ENCODE measurements at places on chromosomes 2 and 18. TPM values are rescaled to one million over a fixed set of nuclear protein-coding genes. Genes with fewer than 3 reads are reported as not detected.

DNA sequence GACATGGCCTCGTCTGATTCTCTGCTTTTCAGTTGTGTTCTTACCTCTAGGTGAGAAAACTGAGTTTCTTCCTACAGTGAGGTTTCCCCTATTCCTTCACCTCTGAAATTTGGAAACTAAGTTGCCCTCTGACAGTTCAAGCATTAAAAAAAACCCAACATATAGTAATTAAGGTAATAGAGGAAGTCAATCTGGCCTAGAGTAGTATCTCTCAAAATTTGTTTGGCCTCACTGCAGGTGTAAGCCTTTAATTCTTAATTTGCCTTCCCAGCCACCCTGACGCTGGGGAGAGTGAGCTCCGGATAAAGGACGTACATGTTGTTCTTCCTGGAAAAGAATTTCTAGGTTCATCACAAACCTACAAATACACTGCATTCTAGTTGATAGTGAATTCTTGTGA, 1.4 kb downstream of the CAD start:
- peaks cover 24% of the 10 kb centered on the region for H3K36me3 ChIP-seq
- H3K4me1 ChIP-seq = peaks cover 18% of the 10 kb centered on the region
- DNase-seq = no peak
- no peak overlapping the region for H3K27ac ChIP-seq
- H3K27me3 ChIP-seq = no peaks in the 10 kb centered on the region

- no peaks in the 10 kb centered on the region for H3K27me3 ChIP-seq
- no peaks in the 10 kb centered on the region for H3K4me1 ChIP-seq
- no peak overlapping the region for H3K4me3 ChIP-seq
- H3K27ac ChIP-seq = no peak overlapping the region
- no peak for DNase-seq
Measured at GRCh38 chr2:227311861-227312506, 13.1 kb upstream of the MFF start.

DNA sequence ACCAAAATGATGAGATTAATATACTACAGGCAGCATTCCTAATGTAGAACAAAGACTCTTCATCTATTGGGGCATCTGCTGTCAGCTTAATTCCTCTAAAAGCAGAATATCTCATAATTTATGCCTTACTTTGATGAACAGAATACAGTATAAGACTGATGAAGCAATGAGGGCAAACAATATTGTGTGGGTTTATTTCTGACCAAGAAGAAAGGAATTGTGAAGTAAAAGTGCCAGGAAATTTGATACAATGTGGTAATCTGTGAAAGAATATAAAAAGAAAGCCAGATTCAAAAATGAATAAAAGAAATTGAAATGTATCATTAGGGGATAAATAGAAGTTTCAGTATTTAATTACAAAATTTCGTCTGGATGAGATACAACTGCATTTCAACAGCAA, 78.8 kb upstream of the TTC21B start:
- no peak for DNase-seq
- H3K36me3 ChIP-seq = no peaks in the 10 kb centered on the region
- no peaks in the 10 kb centered on the region for H3K27me3 ChIP-seq
- no peaks in the 10 kb centered on the region for H3K4me1 ChIP-seq
- H3K27ac ChIP-seq = no peak overlapping the region

DNA sequence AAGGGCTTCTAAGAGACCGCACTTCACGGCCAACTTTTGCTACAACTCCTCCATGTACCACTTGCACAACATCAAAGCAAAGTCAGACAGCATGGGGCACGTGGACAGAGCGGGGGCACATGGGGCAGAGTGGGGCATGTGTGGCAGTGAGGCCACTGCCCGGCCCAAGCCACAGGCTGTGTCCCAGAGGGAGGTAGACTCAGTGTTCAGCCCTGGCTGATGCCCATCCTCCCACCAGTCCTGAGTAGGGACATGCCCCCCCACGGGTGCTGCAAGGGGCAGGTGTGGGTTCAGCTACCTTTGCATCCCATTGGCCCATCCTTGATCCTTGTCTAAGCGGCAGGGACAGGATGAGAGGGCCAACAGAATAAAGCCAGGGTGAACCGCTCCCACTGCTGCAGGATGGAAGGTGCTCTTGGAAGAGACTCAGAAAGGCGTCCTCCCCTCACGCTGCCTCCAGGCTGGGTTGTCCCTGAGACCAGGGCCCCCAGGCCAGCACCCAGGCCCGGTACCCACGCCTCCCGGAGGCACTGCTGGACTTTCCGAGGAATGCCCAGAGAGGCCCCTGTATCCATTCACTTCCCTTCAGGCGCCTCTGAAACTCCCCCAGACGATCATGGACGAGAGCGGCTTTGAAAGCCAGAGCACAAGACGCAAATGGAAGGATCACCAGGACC, 218.2 kb downstream of the NDUFA10 start:
- no peak overlapping the region for H3K4me3 ChIP-seq
- no peak for DNase-seq
- H3K36me3 ChIP-seq = no peaks in the 10 kb centered on the region
- peaks cover 29% of the 10 kb centered on the region for H3K27me3 ChIP-seq
- peaks cover 5% of the 10 kb centered on the region for H3K4me1 ChIP-seq
- H3K27ac ChIP-seq = no peak overlapping the region

GRCh38 chr2:64104933-64105332, 39.3 kb downstream of the PELI1 start:
- no peak for DNase-seq
- peak overlapping the region; percentile 93 for H3K27ac ChIP-seq
- H3K27me3 ChIP-seq = no peaks in the 10 kb centered on the region
- H3K36me3 ChIP-seq = peaks cover 9% of the 10 kb centered on the region
- peaks cover 37% of the 10 kb centered on the region for H3K4me1 ChIP-seq

LRRTM4 gene
- total RNA-seq = 3.3 TPM

- no peaks in the 10 kb centered on the region for H3K36me3 ChIP-seq
- H3K4me1 ChIP-seq = peaks cover 35% of the 10 kb centered on the region
- no peak overlapping the region for H3K27ac ChIP-seq
- H3K4me3 ChIP-seq = no peak overlapping the region
Measured at GRCh38 chr18:56165601-56166355, 472.6 kb downstream of the TXNL1 start.

GRCh38 chr2:112985090-112985489, 7.3 kb downstream of the IL36G start:
- DNase-seq = no peak
- H3K36me3 ChIP-seq = no peaks in the 10 kb centered on the region
- H3K4me3 ChIP-seq = no peak overlapping the region
- peaks cover 3% of the 10 kb centered on the region for H3K27me3 ChIP-seq
- H3K4me1 ChIP-seq = no peaks in the 10 kb centered on the region
- H3K27ac ChIP-seq = no peak overlapping the region

DNA sequence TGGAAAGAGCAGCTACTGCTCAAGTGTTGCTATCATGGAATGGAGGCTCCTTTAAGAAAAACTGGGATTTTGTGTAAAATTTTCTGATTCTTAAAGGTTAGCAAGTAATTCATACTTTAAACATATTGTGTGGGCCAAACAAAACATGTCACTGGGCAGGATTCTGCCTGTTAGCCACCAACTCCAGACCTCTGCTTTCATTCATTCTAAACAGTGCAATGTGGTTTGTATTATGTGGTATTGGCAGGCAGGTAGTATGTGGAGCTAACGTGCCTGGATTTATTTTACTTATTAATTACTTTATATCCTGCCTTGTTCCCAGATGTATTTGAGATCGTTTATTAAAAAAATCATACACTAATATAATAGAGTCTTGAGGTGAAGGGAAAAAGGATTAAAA, 1521.3 kb upstream of the ACVR2A start:
- no peak for DNase-seq
- no peak overlapping the region for H3K27ac ChIP-seq

DNA sequence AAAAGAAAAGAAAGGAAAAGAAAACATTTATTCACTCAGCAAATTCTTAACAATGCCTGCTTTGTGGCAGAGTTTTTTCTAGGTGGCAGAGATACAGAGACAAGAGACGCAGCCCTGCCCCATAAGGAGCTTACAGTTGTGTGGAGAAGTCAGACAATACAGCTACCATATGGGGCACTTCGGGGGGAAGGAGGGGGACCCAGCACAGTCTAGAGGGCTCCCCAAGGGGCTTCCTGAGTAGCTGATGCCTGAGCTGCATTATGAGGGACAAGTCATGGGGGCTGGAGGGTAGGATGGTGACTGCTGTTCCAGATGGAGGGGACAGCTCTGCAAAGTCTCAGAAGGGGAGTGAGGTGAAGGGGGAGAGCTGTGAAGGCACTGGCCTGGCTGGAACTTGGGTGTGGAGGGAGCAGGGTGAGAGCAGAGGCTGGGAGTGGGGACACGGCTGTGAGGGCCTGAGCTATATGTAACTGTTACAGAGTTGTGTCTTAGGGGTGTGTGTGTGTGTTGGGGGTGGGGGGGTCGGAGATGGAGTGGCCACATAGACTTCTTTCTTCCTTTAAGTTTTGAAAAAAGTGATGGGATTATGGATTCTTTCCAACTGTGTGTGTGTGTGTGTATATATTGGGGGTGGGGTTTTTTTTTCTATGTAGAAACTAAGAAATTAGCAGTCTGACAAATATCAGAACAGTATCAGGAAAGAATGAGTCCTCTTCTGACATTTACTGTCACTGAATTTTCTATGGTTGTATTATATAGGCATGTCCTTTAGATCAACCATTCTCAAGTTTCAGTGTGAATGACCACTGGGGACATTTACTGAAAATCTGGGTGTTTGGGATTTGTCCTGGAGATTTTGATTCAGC, 66.0 kb upstream of the HAAO start:
- DNase-seq = no peak
- H3K36me3 ChIP-seq = no peaks in the 10 kb centered on the region
- H3K4me1 ChIP-seq = peaks cover 12% of the 10 kb centered on the region
- H3K27ac ChIP-seq = no peak overlapping the region

MLPH gene
- 1.2 TPM for total RNA-seq

MMADHC gene
- total RNA-seq = 83.9 TPM

CDH19 gene
- not detected for total RNA-seq

GRCh38 chr2:203772456-203773165, 66.2 kb downstream of the CD28 start:
- no peaks in the 10 kb centered on the region for H3K27me3 ChIP-seq
- no peak overlapping the region for H3K4me3 ChIP-seq
- H3K36me3 ChIP-seq = no peaks in the 10 kb centered on the region
- no peak overlapping the region for H3K27ac ChIP-seq

DHRS9 gene
- total RNA-seq = not detected

DNA sequence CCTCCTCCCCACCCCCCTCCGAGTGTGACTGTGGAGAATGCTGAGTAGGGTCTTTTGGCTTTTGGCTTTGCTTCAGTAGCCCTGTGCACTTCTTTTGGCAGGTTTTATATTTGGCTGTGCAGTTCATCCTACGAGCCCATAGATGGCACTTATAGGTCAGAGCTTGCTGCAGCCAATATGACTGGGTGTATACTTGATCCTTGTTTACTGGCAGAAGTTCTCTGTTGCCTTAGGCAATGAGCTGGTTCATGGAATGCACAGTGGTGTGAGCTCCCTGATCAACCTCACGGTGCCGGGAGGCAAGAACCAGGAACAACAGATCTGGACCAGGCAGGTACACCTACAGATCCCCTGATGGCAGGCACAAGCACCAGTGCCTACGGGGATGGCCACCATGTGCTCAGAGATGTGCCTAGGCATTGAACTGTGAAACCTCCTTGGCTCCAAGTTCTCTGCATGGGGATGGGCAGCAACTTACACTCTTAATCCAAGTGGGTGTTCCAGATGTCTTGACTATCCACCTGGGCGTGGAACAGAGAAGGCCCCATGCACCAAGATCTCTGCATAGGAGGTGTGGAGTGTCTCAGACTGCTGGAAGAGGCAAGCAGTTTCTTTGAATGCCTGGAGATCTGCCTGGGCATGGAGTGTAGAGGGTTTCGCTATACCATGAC, 190.4 kb downstream of the KIAA1328 start:
- H3K27ac ChIP-seq = no peak overlapping the region
- peaks cover 15% of the 10 kb centered on the region for H3K36me3 ChIP-seq
- no peaks in the 10 kb centered on the region for H3K4me1 ChIP-seq
- H3K4me3 ChIP-seq = no peak overlapping the region

DNA sequence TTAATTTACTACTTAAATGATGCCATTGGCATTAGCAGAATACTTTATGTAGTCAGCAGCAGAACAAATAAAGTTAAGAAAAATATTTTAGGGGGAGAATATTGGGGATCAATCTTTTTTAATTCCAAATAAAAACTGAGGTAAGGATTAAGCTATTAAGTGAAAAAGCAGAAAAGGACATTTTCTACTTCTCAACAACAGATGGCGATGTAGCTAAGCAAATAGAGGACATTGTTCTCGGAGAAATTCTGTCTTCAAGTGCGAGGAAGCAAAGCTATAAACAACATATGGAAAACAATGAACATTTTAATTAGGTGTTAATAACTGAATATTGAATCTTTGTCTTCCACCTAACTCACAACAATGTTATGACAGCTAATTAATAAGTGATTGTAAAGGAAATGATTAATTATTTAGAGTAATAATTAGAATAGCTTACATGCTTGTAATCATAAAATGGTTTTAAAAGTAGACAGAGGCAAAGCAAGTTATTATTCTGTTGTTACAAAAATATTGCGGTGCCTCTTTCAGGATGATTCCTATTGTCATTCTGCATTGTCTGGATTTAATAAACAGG, 32.9 kb upstream of the CCDC93 start:
- H3K36me3 ChIP-seq = no peaks in the 10 kb centered on the region
- no peak for DNase-seq
- no peak overlapping the region for H3K4me3 ChIP-seq
- peaks cover 7% of the 10 kb centered on the region for H3K4me1 ChIP-seq
- H3K27me3 ChIP-seq = peaks cover 17% of the 10 kb centered on the region

- DNase-seq = no peak
- H3K36me3 ChIP-seq = peaks cover 11% of the 10 kb centered on the region
- peaks cover 19% of the 10 kb centered on the region for H3K4me1 ChIP-seq
- peak overlapping the region; percentile 24 for H3K4me3 ChIP-seq
Measured at GRCh38 chr2:159211447-159212396, 74.8 kb downstream of the WDSUB1 start.

GRCh38 chr18:37422116-37422515, 143.5 kb downstream of the CELF4 start:
- no peak overlapping the region for H3K27ac ChIP-seq
- H3K27me3 ChIP-seq = peaks cover 14% of the 10 kb centered on the region
- H3K4me1 ChIP-seq = peaks cover 8% of the 10 kb centered on the region
- H3K36me3 ChIP-seq = no peaks in the 10 kb centered on the region
- no peak overlapping the region for H3K4me3 ChIP-seq

DNA sequence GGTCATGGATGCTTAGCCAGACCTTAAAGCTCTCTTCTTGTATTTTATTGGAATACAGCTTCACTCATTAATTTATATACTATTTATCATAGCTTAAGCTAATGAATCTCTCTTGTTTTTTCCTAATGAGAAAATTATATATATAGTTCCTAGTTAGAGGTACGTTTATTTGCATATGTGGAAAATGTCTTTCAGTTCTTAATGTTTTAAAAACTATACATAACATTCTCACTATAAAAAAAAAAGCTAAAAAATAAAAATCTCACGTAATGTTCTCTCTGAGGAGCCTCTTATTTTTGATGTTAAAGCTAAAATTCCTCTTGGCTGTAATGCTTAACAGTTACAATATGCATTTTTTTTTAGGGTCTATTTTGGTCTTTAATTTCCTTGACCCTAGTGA, 16.6 kb downstream of the UGP2 start:
- H3K27me3 ChIP-seq = no peaks in the 10 kb centered on the region
- H3K4me3 ChIP-seq = no peak overlapping the region
- peaks cover 12% of the 10 kb centered on the region for H3K4me1 ChIP-seq
- no peak for DNase-seq
- peaks cover 24% of the 10 kb centered on the region for H3K36me3 ChIP-seq

Measured in progenitor cell of endocrine pancreas (in vitro differentiated cells).